Type B pancreatic cell (in vitro differentiated cells): ENCODE measurements at places on chromosomes 2 and 18. TPM values are rescaled to one million over a fixed set of nuclear protein-coding genes. Genes with fewer than 3 reads are reported as not detected.

DNA sequence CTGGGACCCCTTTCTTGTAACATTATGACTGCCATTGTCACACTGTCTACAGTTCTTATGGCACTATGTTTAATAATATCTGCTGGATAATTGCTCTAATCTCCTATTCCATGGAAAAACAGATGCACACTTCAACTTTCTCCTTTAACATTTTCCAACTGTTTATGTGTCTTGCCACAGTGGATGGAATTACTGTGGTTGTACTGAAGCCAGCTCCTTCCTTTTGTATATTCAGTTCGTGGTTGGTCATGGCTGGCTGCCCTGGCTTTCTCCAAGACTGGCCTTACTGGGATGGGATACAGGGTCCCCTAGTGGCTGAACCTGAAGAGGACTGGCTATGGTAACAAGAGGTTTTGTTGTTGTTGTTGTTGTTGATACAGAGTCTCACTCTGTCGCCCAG, 113.9 kb downstream of the SS18 start:
- DNase-seq = no peak

DNA sequence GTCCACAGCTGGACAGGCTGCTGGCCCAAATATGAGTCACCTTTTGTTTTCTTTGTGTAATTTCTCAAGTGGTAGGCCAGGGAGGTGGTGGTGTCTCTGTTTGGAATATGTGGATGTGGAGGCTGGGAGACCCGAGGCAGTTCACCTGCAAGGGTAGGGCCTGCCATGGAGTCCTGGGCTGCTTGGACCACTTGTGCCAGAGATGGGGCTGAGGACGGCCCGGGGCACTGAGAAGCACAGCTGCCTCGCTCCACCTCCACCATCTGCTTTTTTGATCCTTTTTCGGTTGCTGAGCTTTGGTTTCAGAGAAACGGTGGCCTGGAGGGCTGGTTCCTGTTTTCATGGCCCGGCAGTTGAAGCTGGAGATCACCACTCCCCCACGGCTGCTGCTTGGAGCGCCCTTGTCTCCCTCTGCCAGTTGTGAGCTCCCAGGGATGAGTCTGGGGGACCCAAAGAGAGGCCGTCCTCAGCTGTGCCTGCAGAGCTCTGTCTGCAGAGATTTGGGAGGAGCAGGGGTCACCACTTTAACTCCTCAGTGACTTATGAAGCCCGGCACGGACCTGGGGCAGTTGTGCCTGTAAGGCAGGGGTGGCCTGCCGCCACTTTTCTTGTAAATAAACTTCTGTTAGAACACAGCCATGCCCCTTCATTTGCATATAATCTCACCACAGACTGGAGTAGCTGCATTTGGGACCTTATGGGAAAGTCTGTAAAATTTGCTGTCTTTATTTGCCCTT, 67.6 kb upstream of the MCFD2 start:
- peaks cover 14% of the 10 kb centered on the region for H3K36me3 ChIP-seq
- DNase-seq = no peak
- no peak overlapping the region for H3K4me3 ChIP-seq
- peaks cover 18% of the 10 kb centered on the region for H3K4me1 ChIP-seq
- H3K27me3 ChIP-seq = no peaks in the 10 kb centered on the region

DNA sequence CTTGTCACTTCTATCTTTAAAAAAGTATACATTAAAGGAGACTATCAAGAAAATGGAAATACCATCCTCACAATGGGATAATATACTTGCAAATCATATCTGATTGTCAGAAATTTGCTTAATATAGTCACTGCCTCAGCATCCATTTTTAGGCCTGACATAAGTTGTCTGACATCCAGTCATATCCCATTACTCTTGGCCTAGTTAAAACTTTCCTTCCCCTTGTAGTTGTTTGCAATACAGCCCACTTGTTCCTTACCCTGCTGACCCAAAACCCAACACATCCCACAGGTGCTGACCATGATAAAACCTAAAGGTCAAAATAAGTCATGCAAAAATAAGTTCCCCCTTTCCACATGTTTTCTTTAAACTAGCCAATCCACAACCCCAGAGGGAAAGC, 3.6 kb upstream of the ARHGEF33 start:
- H3K27ac ChIP-seq = no peak overlapping the region
- H3K4me1 ChIP-seq = no peaks in the 10 kb centered on the region
- no peak for DNase-seq
- no peak overlapping the region for H3K4me3 ChIP-seq
- H3K27me3 ChIP-seq = no peaks in the 10 kb centered on the region

GRCh38 chr18:56715121-56715520, 64.0 kb downstream of the WDR7 start:
- H3K27ac ChIP-seq = no peak overlapping the region
- DNase-seq = no peak

ASB18 gene
- total RNA-seq = not detected in 2 replicates

POTEJ gene
- total RNA-seq = not detected in 2 replicates
